Mesenteric fat pad (tissue), 1 donor: ENCODE measurements at places on chromosomes 1 and 21.
A peak's percentile ranks its signal among the peaks of the same experiment; 100 is the strongest.

DNA sequence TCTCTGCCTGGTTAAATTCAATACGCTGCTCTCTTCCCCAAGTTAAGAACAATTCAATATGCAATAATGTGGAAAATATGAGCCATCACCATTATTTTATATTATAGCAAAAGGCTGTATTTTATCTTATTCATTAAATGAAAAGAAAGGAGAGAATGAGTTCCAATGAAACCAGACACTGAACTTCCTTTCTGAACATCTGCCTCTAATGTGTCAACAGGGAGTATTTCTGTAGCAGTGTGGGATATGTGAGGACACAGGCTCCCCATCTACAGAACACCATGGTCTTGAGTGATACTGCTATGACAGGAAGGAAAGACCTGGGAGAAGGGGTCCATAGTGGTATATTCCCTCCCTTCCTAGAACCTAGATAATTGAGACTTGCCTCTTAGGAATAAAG lies 46.3 kb downstream of the CASQ2 start:
- DNase-seq: no peak

GRCh38 chr1:209805875-209806760 lies at the start of gene IRF6:
IRF6 (minus strand) TSS chr1:209806142; CDS start chr1:209801413, 4,729 bp downstream.
- peak; percentile 94 for DNase-seq

DNA sequence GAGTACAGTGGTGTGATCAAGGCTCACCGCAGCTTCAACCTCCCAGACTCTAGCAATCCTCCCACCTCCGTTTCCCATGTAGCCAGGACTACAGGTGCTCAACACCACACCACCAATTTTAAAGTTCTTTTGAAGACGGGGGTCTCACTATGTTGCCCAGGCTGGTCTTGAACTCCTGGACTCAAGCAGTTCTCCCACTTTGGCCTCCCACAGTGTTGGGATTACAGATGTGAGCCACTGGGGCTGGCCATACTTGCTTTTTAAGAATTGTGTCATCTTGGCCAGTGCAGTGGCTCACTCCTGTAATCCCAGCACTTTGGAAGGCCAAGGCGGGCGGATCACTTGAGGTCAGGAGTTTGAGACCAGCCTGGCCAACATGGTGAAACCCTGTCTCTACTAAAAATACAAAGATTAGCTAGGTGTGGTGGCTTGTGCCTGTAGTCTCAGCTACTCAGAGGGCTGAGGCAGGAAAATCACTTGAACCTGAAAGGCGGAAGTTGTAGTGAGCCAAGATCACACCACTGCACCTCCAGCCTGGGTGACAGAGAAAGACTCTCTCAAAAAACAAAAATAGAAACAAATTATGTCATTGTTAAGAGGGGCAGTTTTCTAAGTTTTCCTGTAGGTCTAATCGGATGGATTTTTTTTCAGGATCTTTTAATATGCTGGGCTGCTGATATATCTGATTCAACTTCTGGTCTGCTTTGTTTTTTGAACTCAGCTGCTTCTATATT lies 18.7 kb downstream of the AK4 start:
- DNase-seq: no peak

- no peak for DNase-seq
Observed at GRCh38 chr1:47931395-47931794, 65.8 kb downstream of the TRABD2B start.

GRCh38 chr1:32948905-32949304 lies 15.7 kb downstream of the RNF19B start:
- DNase-seq: no peak

- no peak for DNase-seq
Observed at GRCh38 chr1:198549866-198550265, 9.4 kb upstream of the ATP6V1G3 start.

- no peak for DNase-seq
Observed at GRCh38 chr1:50108497-50109059, at the start of gene ELAVL4. ELAVL4 (plus strand) TSS chr1:50108920; CDS start chr1:50109190, 270 bp downstream.

DNA sequence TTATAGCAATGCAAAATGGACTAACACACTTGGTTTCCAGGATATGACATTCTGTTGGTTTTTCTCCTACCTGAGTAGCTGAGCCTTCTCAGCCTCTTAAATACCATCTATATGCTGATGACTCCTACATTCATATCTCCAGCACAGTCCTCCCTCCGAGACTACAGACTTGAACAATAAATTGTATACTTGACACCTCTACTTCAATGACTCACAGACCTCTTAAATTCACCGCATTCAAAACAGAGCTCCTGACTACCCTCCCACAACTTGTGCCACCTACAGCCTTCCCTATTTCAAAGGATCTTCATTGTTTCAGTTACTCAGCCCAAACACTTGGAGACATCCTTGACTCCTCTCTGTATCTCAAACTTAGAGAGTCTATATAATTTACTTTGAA lies 66.8 kb upstream of the ASB17 start:
- DNase-seq: no peak
